ENCODE measurements at places on chromosomes 4 and X.

DNA sequence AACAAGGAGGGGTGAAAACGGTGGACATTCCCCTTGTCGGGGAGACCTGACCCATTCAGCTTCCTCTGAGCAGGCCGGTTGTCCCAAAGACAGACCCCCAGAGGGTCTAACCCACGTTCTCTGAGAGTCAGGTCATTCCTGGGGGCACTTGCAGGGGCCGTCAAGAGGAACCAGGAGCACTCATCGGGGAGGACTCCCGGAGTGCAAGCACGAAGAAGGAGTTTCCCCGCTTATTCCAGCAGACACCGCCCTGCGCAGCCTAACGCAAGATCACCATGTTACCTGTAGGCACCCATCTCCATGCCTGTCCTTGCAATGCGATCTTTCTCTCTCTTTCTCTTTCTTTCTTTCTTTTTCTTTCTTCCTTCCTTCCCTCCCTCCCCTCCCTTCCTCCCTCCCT, 154.2 kb downstream of the SHOX start:
- DNase-seq: no peak

DNA sequence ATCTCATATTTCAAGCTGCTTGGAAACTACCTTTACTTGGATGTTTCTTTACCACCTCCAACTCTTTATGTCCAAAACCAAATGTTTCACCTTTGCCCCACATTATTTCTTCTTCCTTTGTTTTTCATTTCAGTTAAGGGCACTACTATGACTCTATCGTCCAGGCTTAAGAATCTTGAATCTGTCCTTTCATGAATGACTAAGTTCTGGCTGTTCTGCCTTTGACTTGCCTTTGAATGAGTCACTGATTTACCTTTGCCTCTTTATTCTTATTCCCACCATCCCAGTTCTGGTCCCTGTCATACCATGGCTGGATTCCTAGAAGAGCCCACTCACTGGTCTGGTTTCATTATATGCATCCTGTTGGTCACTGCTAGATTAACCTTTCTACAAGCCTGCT, 30.6 kb upstream of the PLAC1 start:
- DNase-seq: no peak

GRCh38 chr4:182221987-182222386, 21.2 kb upstream of the TENM3 start:
- DNase-seq: no peak

DNA sequence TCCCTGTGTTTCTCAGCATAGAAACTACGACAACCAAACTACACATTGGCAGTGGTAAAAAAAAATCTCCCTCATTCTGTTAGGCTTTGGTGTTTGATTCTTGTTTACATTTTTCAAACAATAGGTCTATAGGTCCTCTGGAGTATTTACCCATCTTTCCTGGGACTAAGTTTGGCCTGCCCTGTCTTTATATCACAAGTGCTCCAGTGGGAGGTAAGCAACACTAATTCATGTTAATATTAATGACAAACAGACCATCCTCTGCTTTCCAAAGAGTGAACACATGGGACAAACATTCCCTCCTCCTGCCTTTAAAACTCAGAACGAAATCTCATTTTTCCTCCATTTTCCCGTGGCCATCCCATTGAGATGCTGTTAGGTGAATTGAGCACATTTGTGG, 514.1 kb upstream of the INTU start:
- DNase-seq: no peak

DNA sequence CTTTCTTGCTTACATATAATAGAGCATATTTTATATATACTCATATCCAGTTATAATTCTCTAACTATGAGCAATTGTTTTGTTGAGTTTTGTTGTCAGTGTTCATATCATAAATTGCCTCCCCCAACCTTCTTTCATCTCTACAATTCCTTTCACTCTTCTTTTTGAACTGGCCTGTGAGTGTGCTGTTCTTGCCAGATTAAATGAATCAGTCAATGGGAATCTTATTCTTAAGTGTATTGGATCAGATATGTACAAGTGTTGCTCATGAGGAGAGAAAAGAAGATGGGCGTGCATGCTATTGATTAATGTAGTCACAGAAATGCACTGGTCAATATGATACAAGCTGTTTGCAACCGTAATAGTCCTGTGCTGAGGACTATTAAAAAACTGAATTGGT, 728.1 kb upstream of the MAGEB2 start:
- no peak for DNase-seq
